ENCODE measurements at places on chromosomes 1 and 21.

- DNase-seq: no peak
Observed at GRCh38 chr1:198892065-198892464, 253.2 kb downstream of the PTPRC start.

- no peak for DNase-seq
Observed at GRCh38 chr1:96028071-96028470, 693.5 kb upstream of the PTBP2 start.

- DNase-seq: no peak
Observed at GRCh38 chr1:66542314-66542713, 8.4 kb downstream of the SGIP1 start.

DNA sequence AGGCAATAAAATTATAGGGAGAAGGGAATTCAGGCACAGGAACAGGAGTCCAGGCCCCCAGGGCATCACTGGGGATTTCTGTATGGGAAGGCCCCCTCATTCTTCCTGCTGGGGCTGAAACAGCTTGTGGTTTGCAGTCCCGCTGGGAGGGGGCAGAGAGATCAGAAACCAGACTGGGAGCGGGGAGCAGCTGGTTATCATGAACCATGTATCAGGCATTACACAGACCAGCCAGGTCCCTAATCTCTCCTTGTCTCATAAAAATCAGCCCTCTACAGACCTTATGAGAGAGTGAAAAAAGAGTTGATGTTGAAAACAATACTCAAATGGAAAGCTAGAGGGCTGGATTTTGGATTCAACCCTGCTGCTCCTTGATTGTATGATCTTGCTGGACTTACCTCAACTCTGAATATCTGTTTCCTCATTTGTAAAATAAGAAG, 93.4 kb upstream of the F3 start:
- no peak for DNase-seq

GRCh38 chr1:93672069-93672468, 9.6 kb downstream of the BCAR3 start:
- DNase-seq: peak; percentile 35

DNA sequence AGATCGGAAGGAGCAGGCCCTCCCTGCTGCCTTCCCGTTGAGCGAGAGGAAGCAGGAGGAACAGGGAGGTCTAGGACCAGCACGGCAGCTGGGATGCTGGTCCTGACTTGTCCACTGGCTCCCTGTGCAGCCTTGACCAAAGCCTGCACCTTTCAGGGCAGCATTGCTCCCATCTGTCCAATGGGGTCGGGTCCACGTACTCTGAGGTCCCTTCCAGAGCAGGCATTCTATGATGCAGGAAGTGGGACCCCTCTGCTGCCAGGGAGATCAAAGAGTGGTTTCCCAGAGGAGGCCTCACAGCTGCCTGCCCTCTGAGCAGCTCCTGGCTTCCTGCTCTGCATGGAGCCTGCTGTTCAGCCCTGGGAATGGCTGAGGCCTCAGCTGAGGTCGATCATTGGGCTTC, 21.7 kb upstream of the ZNF362 start:
- no peak for DNase-seq

DNA sequence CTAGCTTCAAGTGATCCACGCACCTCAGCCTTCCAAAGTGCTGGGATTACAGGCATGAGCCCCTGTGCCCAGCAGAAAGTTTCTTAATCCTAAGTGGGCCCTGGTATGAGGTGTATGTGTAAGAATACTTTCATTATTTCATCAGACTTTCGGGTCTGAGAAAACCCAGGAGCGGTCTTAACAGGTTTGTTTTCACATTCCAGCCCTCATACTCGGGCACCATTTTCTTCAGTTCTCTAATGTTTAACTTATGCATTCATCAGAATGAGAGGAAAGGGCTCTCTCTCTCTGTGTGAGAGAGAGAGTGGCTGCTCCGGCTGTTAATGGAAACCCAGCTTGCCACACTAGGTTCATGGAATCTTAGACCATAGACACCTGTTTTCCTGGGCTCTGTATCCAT, 4.2 kb upstream of the PADI1 start:
- peak; percentile 13 for DNase-seq

- DNase-seq: no peak
Observed at GRCh38 chr1:151485685-151486255, 25.4 kb upstream of the CGN start.

GRCh38 chr1:53471000-53471399, 11.8 kb downstream of the DMRTB1 start:
- DNase-seq: no peak

- no peak for DNase-seq
Observed at GRCh38 chr1:115164940-115165705, 75.8 kb upstream of the TSPAN2 start.

DNA sequence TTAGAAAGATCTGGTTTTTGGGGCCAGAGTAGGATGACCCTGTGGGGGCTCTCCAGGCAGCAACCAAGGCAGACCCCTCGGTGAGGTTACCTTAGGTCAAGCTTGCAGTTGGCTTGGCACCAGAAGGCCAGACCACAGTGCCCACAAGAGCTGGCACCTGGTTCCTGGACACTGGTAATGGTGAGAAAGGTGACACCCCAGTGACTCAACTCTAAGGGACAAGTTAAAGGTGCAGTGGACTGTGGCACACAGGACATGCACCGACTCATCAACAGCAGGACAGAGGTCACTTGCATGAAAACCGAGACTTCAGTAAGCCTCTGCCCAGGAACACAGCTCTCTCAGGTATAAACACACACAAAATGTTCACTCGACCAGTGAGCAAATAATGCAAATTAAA, 6.7 kb downstream of the LRRC38 start:
- DNase-seq: no peak

DNA sequence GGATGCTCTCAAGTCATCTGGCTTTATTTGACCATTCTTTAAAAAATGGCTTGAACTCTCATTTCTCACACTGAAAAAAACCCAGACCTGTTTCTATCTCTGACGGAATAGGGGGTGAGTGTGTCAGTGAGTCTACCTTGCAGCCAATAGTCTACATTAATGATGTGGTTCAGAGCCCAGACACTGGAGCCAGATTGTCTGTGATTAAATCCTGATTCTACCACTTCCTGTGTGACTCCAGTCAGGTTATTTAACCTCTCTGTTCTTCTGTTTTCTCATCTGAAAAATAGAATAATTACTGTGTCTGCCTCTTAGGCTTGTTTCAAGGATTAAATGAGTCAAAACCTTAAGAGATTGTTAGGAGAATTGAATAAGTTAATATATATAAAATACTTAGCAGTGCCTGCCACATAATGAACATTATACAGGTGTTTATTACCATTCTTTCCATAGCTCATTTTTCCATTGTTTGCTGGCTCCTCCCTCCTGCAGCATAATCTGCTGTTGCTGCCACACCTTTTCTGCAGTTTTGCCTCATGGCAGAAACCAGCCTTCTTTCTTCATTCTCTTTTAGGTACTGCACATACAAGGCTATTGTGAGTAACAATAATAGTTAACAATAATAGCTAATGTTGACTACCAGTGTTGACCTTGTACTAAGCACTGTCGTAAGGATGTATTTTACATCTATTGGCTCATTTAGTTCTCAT, 157.6 kb upstream of the IVNS1ABP start:
- DNase-seq: no peak

DNA sequence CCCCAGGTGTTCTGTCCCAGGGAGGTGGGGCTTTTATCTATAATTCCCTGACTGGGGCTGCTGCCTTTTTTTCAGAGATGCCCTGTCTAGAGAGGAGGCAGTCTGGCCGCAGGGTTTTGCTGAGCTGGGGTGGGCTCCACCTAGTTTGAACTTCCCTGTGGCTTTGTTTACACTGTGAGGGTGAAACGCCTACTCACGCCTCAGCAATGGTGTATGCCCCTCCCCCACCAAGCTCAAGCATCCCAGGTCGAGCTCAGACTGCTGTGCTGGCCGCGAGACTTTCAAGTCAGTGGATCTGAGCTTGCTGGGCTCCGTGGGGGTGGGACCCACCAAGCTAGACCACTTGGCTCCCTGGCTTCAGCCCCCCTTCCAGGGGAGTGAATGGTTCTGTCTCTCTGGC, 124.3 kb downstream of the CENPF start:
- no peak for DNase-seq

GRCh38 chr1:244302876-244303609, 148.7 kb downstream of the ADSS2 start:
- DNase-seq: no peak

GRCh38 chr1:201818971-201819750, 9.8 kb upstream of the IPO9 start:
- DNase-seq: no peak

GRCh38 chr1:178495158-178495557, 1.6 kb downstream of the CLEC20A start:
- DNase-seq: no peak

GRCh38 chr21:44574457-44575306, 1.2 kb downstream of the KRTAP10-4 start:
- DNase-seq: no peak

- no peak for DNase-seq
Observed at GRCh38 chr1:199931666-199932377, 95.7 kb upstream of the NR5A2 start.

DNA sequence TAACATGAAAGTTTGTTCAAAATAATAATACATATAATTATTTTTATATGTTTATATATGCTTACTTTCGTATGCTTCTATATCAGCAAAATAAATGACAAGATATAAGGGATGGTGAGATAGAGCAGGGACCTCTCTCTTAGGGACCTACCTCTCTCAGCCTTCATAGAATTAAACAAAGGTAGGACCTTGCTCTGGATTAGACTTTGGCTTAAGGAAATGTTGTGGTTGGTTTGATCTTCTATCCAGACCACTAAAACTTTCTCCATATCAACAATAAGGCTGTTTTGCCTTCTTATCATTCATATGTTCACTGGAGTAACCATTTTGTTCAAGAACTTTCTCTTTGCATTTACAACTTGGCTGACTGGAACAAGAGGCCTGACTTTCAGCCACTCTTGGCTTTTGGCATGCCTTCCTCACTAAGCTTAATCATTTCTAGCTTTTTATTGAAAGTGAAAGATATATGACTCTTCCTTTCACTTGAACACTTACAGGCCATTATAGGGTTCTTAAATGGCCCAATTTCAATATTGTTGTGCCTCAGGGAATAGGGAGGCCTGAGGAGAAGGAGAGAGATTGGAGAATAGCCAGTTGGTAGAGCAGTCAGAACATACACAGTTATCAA, 14.4 kb downstream of the FRRS1 start:
- no peak for DNase-seq

GRCh38 chr1:221097479-221098281, 218.4 kb downstream of the HLX start:
- DNase-seq: no peak

GRCh38 chr21:45533361-45533845, 8.8 kb downstream of the SLC19A1 start:
- peak; percentile 63 for DNase-seq

GRCh38 chr21:35529171-35529863, 480.2 kb upstream of the RUNX1 start:
- no peak for DNase-seq

GRCh38 chr21:25381936-25382452, 225.3 kb downstream of the MRPL39 start:
- DNase-seq: no peak

- DNase-seq: no peak
Observed at GRCh38 chr1:107871259-107871658, 93.7 kb downstream of the VAV3 start.

DNA sequence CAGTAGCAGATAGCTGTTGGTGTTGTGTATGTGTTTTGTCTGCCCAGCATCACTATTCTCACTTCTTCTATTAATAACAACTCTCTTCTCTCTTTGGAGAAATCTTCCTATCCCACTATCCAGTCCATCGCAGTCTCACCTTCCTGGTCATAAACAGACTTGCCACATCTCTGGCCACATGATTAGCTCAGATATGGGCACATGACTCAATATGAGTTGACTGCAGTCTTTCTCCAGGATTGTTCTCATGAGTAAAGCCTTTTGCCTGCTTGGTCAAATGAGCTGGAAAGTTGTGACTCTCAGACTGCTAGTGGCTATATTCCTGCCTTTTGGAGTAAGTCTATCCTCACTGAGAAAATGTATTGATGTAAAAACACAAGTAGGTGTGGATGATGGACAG, 32.9 kb upstream of the TADA1 start:
- DNase-seq: no peak

DNA sequence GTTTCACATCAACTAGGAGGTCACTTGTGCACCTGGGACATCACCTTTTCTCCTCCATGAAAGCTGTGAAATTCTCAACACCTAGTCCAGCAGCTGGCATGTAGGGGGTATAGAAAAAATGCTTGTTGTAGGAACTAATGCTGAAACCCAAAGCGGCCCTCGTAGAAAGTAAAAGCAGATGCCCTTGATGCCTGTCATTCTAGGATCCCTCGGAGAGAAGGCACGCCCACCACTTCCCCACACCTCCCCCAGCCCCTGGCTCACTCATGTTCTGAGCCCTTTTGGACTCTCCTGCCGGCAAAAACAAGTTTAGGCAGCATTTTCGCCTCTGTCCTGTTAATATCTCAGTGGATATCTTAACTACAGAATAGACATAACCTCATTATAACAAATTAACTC, 36.5 kb downstream of the RIPK4 start:
- no peak for DNase-seq

GRCh38 chr1:61162520-61163258, 80.3 kb downstream of the NFIA start:
- DNase-seq: no peak

GRCh38 chr1:230270185-230270558, 156.0 kb downstream of the PGBD5 start:
- no peak for DNase-seq

DNA sequence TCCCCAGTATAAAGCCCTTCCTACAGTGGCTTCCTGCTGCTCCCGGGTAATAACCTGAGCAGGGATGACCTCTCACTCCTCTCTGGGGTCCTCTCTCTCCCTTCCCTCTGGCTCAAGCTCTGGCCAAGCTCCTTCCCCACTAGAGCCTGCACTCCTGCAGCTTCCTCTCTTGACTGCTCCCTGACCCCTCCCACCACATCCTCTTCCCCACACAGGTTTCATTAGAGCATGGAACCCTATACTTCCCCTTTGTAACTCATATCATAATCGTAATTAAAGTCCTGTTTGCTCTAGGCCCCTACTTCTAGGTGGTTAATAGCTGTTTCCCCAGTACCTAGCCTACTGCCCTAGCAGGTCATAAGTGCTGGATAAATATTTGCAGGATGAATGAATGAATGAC, 146.2 kb downstream of the C1orf21 start:
- DNase-seq: no peak

GRCh38 chr1:193841857-193842256, 655.4 kb upstream of the B3GALT2 start:
- no peak for DNase-seq

GRCh38 chr1:30687886-30688285, 35.5 kb downstream of the MATN1 start:
- DNase-seq: no peak

DNA sequence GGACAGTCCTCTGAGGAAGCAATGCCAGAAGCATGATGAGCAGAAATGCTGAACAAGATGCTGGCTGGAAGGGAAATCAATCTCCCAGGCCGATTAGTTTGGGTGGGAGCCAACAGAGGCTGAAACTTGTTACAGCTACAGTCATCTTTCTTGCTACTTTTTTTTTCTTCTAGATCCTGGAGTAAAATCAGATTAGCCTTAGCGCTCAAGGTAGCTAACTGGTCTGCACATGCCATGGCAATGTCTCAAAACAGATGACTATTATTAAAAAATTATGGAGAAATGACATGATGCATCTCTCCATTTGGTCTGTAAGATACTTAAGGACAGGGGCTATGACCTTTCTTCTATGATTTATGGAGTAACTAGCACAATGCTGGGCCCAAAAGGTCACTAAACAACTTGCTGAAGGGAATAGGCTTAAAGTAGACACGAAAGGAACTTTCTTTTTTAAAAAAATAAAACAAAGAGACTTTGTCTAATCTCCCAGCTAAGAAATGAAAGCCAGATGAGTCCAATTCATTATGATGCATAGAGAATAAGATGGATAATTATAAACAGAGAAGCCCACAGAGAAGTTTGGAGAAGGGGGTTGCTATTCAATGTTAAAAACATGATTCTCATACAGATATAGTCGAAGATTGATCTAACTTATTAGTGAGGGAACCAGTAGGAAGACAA, 42.5 kb downstream of the UTP25 start:
- DNase-seq: no peak

Measured in ascending aorta (tissue), 2 donors.